NCI-H446 treated with DMSO at 0.1 percent for 48 hours (cell line): ENCODE measurements at places on chromosomes 7 and 10.
A peak's percentile ranks its signal among the peaks of the same experiment; 100 is the strongest.

- DNase-seq = no peak
Observed at GRCh38 chr7:45563941-45564461, 10.2 kb upstream of the ADCY1 start.

GRCh38 chr10:66951896-66952295, 26.1 kb downstream of the LRRTM3 start:
- no peak for DNase-seq

DNA sequence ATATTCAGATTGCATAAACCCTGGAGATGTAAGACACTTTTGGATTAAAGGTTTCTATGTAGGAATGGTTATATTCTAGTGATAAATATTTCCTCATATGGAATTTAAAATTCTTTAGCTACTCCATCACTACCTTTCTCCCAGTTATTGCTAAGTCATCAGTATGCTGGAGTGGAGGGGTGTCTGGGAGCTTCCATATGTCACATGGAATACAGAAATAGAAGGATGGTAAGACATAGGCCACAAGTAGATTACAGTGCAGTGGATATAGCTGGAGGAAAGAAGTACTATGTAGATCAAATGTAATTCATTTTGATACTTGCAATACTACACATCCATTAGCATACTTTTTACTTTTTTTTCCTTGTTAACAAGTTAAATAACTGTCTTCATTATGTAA, 428.4 kb downstream of the ARL4A start:
- no peak for DNase-seq

DNA sequence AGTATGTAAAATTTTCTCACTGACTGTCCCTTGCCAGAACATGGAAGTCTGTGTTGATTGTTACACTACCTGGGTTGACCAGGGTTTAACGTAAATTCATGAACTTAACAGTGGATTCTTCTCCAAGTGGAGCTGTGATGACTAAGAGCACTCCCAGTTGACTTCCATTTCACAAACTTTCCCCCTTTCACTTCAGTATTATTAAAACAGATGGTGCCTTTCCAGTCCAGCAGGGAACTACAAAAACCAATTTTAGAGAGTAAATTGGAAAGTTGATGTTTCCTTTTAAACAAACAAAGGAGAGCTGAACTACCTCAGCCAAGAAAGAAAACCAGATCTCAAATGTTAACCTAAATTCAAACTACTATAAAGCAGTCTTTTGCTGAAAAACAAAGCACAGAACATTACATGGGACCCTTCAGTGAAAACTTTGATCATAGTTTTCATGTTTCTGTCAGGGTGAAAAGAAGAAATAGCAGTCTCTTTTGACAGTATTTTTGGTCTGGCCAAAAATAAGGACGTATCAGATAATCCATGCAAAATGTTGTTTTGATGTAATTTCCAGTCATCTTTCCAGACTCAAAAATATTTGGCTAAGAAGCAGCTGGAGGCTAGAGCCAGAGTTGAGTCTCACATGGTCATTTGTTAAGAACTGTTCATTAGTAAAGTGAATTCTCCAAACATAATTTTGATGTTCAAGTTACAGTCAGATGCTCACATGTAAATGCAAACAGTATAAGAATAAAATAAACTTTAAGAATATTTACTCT, 479.9 kb upstream of the AKR1E2 start:
- peak; percentile 91 for DNase-seq

- DNase-seq = no peak
Observed at GRCh38 chr10:10533437-10533836, 484.2 kb upstream of the CELF2 start.

DNA sequence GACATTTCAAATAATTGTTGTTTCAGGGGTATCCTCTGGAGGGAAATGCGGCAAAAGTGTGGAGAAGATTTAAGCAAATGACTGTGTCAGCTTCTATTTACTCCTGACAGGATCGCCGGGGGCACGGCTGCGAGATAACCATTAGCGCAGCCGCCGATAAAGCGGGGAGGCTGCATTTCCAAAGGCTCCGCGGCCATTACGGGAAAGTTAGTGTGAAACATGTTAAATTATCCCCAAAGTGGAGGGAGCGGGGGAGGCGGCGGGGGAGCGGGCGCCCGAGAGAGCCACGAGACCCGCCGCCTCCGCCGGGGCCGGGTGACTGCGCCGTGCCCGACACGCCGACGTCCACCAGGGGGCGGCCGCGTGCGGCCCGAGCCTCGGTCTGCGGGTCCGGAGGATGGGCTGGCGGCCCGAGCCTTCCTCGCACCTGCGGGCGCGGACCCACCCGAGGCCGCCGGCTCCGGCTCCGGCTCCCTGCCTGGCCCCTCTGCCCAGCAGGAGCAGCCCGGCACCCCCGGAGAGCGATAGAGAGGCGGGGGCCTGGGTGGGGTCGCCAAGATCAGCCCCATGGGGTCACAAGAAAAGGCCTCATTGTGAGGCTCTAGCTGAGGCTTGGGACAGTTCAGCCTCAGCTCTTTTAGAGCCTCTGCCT, 74.4 kb upstream of the PAX2 start:
- DNase-seq = no peak

DNA sequence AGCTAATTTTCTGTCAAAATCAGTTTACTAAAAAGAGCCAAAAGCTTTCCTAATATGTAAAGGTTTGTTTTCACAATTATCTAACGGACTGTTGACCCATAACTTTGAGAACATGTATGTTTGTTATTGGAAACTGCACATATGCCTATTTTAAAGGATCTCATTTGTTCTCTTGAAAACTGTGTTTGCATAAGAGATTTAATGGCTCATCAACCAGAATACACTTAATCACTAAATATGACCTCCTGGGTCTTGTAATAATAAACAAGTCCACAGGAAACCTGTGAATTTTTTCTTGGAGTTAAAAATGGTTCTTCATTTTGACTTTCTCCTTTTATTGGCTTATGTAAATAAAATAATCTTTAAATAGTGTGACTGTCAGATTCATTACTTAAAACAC, 48.3 kb upstream of the STEAP1B start:
- no peak for DNase-seq

- no peak for DNase-seq
Observed at GRCh38 chr10:118115701-118116100, 69.0 kb upstream of the RAB11FIP2 start.

DNA sequence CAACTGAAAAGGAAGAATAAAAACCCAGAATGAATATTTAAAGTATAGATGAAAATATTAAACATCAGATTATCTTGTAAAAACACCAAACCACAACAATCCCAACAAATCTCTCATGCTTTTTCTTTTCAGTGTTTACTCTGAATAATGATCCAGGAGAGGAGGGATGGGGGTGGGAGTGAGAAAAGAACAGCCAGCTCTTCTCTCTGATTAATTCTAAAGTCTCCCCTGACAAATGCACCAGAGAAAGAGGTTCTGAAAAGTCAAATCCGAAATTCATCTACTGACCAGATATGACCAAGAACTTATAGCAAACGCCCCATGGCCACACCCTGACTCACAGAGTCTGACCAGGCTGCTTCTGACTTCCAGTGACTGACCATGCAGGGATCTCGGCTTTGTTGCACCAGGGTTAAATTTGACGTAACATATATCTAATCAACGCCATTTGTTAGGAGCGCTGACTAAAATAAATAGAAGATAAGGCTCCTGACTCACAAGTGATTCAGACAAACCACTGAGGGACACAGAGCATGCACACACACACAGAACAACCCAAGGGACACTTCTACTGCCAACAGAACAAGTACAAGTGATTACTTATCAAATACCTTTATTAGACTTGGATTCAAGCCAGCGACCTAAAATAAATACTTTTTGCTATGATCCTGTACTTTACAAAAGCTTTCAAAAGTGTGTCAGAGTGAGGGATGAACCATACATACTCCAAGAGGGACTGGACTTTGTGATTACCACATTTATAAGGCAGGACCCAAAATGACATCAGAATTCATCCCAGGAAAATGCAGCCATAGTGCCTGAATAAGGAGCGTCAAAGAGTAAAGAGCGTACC, 9.3 kb upstream of the SPOCK2 start:
- no peak for DNase-seq

DNA sequence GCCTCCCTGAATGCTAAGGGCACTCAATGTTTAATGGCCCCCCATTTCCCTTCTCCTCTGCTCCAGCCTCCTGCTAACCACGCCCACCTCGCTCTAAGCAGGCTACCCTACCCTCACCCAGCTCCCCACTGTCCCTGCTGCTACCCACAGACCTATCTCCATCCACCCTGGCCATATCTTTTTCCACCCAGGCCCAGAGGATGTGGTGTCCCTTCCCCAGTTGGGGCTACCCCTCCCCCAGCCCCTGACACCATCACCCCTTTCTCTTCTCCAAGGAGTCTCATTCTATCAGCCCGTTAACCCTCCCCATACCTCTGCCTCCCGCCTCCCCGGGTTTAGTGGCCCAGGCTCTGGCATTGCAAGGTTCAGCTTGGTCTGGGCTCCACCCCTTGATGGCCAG, 28.9 kb upstream of the PPIF start:
- no peak for DNase-seq

DNA sequence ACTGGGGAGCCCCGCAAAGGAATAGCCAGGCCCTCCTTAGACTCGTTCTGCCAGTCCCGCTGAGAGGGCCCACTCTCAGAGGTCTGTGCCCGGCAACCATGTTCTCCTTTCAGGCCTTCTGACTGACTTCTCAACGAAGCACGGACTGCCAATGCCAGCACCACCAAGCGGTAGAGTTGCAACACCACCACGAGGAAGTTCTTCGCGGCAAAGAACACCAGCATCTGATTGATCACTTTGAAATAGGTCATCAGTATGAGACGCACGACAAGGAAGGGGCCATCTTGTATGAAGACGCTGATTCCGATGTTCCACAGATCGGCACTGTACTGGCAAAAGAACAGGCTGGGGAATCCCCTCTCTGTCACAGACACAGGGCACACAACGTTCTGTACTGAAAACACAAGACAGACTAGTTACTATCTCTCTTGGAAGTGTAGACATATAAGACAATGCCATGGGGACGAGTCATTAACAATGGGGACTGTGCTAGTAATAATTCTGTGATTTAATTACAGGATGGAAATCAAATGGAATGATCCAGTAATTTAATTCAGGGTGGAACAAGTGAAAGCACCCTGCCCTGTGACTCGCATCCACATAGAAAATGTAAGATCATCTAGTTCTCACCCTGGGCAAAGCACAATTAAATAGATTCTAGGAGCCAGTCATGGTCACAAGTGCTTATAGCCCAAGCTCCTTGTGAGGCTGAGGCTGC, 42.7 kb downstream of the TMEM26 start:
- DNase-seq = no peak

DNA sequence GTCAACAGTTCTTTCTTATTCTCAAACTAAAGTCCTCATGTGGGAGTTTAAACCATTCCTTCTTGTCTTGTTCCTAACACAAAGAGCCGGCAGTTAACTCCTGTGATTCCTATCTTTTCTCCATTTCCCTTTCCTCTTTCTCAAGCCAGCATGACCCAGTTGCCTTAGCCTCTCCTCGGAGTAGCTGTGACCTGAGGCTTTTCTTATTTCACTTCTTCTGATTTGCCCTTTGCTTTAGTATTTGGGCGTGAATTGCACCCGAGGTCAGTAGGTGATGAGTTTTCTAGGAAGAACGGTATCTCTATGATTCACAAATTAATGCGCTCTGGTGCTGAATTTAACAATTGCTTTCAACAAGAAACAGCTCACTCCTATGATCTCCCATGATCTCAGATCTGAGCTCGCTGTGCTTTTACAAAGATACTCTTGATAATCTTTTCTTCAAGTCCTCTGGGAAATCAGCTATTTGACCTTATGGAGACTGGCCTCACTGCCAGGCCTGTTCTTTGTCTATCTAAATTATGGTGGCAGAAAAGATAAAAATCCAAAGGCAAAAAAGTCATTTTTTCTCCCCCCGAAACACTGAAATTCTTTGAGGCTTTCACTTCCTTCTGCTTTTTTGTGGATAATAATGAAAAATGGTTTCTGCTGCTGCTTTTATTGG, 184.6 kb downstream of the JCAD start:
- no peak for DNase-seq

DNA sequence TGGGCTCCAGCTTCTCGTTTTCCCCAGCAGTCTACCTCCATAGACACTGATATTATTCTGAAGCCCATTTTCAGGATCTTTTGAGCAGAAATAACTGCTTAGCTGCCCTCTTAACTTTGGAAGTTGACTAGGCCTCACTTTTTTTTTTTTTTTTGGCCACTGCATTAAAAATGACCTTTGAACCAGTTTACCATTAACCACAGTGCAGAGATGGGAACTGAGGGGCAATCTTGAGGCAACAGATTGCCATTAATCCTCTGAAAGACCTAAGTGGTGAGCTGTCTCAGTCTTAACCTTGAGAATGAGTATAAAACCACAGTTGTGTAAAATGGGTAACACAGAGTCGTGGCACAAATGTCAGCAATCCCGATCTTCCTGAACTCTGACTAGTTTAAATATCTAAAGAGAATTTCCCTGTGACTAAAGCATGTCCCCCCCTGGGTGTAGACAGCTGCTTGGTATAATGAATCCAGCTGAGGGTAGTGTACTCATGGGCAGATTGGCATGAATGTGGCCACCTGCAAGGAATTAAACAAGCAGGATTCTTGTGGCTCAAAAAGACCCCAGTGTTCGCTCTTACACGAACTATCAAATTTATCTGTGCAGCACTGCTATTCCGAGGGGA, 46.1 kb upstream of the FMC1 start:
- DNase-seq = no peak

GRCh38 chr10:123257904-123258456, 103.8 kb downstream of the BUB3 start:
- DNase-seq = no peak

DNA sequence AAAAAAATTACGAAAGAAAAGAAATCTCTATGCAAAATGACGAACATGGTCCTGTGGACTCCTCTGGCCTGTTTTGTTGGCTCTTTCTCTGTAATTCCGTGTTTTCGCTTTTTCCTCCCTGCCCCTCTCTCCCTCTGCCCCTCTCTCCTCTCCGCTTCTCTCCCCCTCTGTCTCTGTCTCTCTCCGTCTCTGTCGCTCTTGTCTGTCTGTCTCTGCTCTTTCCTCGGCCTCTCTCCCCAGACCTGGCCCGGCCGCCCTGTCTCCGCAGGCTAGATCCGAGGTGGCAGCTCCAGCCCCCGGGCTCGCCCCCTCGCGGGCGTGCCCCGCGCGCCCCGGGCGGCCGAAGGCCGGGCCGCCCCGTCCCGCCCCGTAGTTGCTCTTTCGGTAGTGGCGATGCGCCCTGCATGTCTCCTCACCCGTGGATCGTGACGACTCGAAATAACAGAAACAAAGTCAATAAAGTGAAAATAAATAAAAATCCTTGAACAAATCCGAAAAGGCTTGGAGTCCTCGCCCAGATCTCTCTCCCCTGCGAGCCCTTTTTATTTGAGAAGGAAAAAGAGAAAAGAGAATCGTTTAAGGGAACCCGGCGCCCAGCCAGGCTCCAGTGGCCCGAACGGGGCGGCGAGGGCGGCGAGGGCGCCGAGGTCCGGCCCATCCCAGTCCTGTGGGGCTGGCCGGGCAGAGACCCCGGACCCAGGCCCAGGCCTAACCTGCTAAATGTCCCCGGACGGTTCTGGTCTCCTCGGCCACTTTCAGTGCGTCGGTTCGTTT, 83.5 kb upstream of the SLF2 start:
- no peak for DNase-seq

DNA sequence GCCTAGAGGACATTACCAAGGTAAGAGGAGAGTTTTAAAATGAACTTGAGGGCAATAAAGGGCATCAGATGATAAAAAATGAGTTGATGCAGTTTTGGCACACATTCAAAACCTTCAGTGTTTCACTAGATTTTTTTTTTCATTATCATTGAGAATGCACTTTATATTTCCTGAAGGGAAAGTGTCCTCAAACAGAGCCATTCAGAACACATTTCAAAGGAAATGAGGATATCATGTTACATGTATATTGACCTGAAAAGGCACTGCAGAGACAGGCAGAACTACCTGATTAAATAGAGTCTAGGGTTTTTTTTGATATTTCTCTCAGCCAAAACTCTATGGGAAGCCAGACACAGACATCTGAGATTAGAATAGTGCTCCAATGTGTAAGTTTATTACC, 454.0 kb downstream of the NEBL start:
- no peak for DNase-seq
